GM18507 (cell line): ENCODE measurements at places on chromosomes 4 and X.
A peak's percentile ranks its signal among the peaks of the same experiment; 100 is the strongest.

- DNase-seq = no peak
Measured at GRCh38 chr4:119559044-119559647, 69.5 kb downstream of the PDE5A start.

DNA sequence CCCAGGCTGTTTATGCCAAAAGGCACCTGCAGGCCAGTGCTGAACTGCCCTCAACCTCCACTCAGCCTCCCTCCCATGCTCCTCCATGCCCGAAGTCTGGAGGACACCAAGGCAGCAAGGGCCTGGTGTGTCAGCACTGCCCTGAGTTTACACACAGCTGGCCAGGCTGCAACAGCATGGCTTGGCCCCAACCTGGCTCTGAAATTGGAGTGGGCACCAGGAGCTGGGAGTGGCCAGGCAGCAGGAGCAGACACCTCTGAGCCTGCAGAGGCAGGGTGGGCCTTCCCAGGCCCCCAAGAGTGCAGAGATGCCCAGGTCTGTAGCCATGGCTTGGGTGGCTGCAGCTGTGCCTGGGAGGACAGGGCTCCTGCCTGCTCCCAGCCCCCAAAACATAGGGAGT lies 571.2 kb upstream of the ACTRT1 start:
- DNase-seq = no peak

DNA sequence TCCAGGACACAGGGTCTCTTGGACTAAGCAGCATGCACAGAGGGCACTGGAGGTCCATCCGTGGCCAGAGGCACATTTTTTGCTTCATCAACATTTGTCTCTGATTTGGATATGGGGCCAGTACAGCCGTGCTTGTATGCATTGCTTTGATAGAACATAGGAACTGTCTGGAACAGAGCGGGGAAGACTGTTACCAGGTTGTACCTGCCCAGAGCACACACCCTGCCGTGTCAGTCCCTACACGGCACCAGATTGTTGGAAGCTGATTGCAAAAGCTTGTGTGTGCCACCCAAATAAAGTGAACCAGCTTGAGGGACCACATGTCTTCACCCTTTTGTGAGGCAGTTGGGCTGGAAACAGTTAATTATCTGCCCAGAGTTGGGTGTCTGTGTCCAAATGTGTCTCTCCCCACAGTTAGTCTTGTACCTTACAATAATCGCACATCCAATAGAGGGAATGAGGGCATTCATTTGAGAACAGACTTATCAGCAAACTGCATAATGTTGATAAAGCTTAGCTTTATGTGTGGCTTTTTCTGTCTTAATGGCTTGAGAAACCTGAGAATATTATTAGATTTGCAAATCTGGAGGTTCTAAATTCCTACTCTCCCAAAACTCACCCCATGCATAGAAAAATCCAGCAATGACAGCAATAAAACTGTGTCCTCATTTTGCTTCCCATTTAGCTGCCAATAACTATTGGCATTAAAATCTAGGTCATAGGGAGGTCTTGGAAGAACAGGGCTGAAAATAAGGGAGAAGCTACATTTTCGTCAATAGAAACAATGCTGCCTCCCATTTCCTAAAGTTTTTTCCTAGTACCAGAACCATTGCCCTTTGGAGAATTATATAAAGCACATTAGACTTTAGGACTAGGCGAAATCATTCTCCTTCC lies 21.2 kb downstream of the KLF3 start:
- DNase-seq = no peak

GRCh38 chr4:44447563-44448504 lies 775 bp downstream of the KCTD8 start:
- DNase-seq = no peak

DNA sequence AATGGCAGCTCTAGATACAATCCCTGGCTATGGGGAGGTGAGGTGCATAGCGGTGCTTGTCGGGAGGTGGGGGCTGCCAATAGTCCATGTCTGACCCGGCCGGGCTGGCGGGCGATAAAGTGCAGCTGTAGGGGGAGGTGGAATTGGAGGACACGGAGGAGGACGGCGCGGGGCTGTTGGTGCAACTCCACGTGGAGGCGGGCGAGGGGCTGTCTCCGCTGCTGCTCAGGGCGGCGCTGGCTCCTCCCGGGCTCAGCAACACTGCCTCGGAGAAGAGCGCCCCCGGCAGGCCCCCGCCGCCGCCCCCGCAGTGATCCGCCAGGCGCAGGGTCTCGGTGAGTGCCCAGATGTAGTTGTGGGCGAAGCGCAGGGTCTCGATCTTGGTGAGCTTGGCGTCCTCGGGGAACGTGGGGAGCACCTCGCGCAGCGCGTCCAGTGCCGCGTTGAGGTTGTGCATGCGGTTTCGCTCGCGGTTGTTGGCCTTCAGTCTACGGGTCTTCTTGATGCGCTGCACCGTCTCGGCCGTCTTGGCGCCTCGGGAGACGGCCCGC lies 1.3 kb downstream of the NEUROG2 start:
- no peak for DNase-seq

DNA sequence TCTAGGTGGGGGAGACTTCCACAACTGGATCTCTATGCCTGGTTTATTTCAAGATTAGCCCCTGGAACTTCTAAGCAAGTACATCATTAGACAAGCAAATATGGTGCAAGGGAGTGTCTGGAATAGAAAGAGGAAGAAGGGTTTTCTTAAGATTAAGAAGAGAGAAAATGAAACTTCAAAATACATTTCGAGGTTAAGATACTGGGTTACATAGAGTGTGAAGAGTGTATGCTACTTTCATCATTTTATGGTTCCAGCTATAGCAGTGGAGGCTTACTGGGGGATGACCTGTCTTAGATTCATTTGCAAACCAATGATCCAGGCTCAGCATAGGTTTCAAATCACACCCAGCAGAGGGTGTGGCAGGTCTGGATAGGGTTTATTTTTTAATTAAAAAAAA lies 144.4 kb upstream of the GATB start:
- peak; percentile 22 for DNase-seq

- no peak for DNase-seq
Measured at GRCh38 chrX:74906417-74906816, 18.8 kb downstream of the NEXMIF start.

- DNase-seq = no peak
Measured at GRCh38 chrX:11439846-11440245, 146.6 kb downstream of the AMELX start.

- no peak for DNase-seq
Measured at GRCh38 chr4:80305466-80305865, 30.1 kb upstream of the CFAP299 start.

- no peak for DNase-seq
Measured at GRCh38 chr4:62199291-62199810, 999.2 kb downstream of the ADGRL3 start.

GRCh38 chrX:11753668-11754067 lies 4.4 kb upstream of the MSL3 start:
- DNase-seq = no peak

DNA sequence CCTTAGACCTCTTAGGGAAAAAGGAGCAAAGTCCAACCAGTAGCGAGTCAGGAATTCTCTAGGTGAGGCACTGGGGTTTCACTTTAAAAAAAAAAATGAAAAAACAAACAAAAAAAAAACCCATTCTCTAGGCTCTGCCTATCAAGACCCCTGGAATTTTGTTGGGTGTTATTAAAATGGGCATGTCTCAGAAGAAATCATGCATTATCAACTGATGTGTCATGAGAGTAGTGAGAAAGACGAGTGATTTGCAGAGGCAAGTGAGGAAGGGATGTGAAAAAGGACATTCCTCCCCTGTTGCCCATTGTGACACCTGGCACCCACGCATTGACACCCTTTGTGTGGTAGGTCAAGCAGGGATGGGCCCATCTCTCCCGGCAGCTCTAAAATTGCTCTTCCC lies 78.9 kb downstream of the AASDH start:
- DNase-seq = no peak

GRCh38 chr4:112813790-112814189 lies 176.8 kb downstream of the LARP7 start:
- no peak for DNase-seq

DNA sequence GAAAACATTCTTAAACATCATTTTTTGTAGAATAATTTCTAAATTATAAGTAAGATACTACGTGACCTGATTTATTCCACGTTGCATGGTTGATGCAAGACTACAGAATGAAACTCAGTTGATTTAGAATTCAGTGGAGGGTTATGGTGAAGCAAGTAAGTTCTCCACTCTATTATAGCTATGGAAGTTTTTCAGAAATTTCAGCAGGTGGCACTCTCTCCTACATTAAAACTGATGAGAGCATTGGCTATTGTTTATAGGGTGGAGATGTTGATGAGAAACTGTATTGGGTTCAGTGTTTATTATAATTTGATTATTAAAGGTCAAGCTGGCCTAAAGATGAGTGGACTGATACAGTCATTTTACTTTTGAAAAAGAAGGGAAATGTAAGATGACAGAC lies 88.0 kb downstream of the FNIP2 start:
- DNase-seq = no peak

DNA sequence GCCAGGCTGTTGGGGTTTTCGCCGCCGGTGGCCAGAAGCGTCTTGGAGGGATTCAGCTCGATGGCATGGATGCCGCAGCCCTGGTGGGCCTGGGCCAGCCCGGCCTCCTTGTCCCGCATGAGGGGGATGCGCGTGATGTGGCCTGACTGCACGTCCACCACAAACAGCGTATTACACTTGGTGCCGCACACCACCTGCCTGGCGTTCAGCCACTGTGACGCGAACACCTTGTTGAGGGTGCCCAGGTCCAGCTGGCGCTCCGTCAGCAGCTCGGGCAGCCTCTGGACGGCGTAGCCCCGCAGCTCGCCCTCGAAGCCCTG lies 728 bp downstream of the DCAF12L2 start:
- no peak for DNase-seq

GRCh38 chrX:95427389-95427788 lies 1257.3 kb upstream of the DIAPH2 start:
- DNase-seq = no peak

DNA sequence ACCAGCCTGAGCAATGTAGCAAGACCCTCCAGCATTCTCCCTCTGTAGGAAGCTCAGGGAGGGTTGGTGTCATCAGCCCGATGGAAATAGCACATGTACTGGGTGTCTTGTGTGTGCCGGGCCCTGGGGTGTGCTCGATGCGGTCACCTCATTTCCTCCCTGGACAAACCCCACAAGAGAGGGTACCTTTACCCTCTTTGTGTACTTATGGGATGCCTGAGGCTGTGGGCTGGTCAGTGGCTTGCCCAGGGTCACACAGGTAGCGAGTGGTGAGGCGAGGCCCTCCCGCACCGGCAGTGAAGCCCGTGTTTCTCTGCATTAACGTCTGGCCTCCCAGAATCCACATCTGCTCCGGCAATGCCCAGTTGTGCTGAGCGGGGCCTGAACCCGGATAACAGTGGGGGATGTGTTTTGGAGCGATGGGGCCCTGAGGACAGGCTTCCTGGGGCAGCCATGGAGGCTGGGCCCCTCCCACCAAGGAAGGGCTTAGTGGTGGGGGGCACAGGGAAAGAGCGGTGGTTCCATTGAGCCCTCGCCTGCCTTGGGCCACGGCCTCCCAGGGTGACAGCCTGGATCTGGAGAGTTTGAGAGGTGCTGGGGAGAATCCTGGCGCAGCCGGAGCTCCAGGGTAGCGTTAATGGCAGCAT lies 8.1 kb downstream of the PSAPL1 start:
- DNase-seq = no peak

- DNase-seq = no peak
Measured at GRCh38 chr4:14742054-14742453, 260.2 kb upstream of the CPEB2 start.

DNA sequence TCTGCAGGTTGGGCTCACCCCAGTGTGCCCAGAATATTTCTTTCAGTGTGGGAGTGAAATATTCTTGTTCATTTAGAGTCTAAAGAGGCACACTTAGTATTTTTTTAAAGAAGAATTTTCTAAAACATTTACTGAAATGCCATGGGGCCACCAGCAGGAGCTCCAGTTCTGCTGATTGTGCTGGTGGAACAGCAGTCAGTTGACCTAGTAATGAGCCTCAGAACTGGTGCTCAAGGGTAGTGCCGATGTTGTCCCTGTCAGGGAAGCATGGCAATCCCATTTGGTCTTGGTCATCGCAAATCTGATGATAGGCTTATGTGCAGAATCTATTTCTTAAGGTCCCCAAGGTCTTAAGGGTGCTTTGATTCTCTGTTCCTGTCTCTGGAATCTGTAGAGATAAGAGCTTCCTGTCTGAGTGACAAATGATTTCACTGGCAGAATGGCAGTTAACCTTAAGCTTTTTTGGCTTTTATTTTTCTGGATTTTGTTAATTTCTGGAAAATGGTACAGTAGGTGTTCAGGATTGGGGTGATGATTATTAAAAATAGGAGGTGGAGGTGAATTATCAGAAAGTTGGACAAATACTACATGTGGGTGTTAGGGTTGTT lies 31.3 kb downstream of the JADE1 start:
- no peak for DNase-seq

DNA sequence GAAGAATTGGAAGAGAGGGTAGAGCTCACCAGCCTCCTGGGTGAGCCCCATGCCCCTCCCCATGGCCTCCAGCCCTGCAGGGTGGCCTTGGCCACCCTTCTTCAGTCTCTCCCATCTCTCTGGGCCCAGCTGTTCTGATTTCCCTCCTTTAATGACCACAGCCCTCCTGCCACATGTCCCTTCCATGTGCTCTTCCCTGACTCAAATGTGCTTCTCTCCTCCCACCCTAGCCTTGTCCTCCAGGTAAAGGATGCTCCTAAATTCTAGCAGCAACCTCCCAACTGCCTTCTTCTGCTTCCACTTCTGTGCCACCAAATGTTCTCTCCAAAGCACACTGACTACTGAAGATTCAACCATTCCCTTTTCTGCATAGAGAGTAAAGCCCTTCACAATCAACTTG lies 83.0 kb downstream of the ADRA2C start:
- DNase-seq = no peak

GRCh38 chr4:4866124-4866865 lies 6.8 kb downstream of the MSX1 start:
- DNase-seq = no peak

DNA sequence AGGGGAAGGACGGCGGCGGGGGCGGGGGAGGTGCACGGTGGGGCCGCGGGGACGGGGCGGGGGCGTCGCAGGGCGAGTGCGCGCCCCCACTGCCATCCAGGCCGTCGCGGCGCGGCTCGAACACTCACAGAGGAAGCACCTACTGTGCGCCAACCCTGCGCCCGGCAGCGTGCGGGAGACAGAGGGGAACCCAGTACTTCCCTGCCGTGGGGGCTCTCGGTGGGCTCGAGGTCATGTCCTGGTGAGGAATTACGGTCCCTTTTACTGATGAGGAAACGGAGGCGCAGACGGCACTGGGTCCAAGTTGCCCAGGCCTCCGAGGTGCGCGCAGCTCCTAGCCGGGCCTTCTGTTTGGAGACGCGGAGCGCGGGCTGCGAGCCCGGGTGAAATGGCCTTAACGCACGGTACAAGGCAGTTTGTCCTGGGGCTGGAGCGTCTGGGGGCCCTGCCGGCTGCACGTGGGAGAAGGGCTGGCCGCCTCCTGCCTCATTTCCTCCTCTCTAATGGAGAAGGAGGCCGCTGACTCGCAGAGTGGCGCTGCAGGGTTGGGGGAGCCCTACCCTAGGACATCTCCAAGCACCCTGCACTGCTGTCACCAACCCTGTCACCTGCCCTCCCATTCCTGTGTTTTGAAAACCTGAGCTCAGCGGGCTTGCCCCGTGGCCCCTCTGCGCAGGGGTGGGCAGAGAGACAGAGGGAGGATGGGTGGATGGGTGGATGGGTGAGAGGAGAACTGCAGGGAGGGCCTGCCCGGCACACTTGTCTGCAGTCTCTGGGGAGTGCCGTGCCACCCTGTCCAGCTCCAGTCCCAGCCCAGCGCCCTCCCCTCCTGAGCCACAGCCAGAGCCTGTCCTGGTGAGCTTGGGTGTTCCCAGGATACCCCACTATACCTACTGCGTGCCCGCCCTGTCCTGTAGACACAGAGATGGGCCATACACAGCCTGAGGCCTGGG lies 106.0 kb downstream of the ADRA2C start:
- DNase-seq = no peak

- DNase-seq = no peak
Measured at GRCh38 chr4:72394012-72394663, 174.9 kb downstream of the ADAMTS3 start.

- DNase-seq = no peak
Measured at GRCh38 chr4:102847687-102848086, 20.3 kb upstream of the UBE2D3 start.
